ENCODE measurements at places on chromosomes 2 and 18.

DNA sequence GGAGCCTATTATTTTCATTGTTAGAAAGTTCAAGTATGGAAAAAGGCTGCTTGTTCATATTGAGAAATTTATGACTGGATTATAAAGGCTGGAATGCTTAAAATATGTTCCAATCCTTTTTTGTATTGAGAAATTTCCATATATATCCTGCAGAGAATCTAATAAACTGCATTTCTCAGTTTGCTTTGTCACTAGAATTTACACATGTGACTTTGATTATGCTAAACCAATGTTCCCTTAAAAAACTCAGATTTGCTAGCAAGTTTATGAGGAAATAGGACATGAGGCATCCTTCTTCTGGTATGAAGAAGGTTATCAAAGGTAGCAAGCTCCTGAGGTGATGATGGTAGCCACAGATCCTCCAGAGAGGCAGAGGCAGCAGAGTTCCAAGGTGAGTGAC is 29.2 kb upstream of the DSEL start:
- DNase-seq = no peak

DNA sequence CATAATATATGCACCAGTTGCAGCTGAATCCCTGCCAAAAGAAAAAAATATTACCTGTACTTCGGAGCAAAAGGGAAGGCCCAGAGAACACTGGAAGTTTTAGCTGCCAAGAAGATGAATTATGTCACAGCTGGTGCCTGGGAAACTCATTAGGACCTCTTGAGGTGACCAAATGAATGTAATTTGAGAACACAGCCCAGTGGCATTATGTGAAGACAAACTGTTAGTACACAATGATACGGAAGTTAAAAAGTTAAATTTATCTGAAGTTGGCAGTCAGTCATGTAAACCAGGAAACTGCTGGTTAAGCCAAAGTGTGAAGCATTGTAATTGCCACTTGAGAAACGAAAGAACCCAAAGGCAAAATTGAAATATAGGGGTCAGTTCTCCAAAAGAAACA is 80.7 kb downstream of the EML4 start:
- DNase-seq = no peak

GRCh38 chr18:70491734-70492348 is 203.0 kb downstream of the SOCS6 start:
- DNase-seq = peak; percentile 90

GRCh38 chr18:74430231-74430630 is 26.9 kb downstream of the DIPK1C start:
- DNase-seq = no peak

DNA sequence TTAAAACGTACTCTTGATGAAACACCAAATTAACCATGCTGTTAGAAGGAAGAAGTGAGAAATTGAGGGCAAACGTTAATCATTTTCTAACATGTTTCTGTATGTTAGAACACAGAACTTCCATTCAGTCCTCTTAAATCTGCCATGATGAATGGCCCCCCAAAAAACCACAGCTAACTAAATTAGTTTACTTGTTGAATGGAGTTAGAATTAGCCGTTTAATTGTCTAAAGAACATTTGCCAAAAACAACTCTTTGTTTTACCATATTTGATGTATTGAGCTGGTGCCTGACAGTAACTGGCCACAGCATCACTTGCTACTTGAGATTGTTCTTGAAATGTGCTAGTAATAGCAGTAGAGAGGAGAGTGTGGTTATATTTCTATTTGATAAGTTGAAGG is 12.7 kb downstream of the CCNYL1 start:
- DNase-seq = no peak

DNA sequence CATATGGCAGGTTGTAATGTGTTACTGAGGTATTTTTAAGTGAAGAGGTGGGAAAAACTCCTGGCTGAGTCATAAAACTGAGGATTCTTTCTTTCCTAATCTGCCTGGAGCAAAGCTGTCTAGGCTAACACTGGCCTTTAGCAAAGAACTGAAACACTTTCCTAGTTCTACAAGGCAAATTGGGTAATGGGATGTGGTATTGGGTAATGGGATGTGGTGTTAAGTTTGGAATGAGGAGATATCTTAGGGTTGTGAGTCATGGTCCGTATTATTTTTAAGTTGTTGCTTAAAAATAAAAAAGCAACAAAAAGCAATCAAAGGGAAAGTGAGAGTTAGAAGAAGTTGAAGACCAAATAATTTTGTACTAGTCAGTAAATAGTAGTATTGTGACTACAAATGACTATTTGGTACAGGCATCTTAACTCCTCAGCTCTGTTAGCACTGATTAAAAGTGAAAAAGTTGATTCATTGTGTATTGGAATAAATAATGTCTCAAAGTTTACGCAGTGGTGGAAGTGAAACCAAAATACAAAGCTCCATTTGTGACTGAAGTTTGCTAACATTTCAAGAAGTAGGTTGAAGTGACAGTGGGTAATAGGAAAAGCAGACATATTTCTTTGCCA is 216.8 kb downstream of the CAMKMT start:
- no peak for DNase-seq

GRCh38 chr2:152883951-152884487 is 165.6 kb downstream of the ARL6IP6 start:
- DNase-seq = no peak

GRCh38 chr18:47748847-47749599 is 181.4 kb downstream of the SMAD2 start:
- DNase-seq = peak; percentile 93

- no peak for DNase-seq
Observed at GRCh38 chr2:102334486-102334885, 21.1 kb upstream of the IL18R1 start.

GRCh38 chr2:227870710-227871374 is 589 bp upstream of the DAW1 start:
- no peak for DNase-seq

DNA sequence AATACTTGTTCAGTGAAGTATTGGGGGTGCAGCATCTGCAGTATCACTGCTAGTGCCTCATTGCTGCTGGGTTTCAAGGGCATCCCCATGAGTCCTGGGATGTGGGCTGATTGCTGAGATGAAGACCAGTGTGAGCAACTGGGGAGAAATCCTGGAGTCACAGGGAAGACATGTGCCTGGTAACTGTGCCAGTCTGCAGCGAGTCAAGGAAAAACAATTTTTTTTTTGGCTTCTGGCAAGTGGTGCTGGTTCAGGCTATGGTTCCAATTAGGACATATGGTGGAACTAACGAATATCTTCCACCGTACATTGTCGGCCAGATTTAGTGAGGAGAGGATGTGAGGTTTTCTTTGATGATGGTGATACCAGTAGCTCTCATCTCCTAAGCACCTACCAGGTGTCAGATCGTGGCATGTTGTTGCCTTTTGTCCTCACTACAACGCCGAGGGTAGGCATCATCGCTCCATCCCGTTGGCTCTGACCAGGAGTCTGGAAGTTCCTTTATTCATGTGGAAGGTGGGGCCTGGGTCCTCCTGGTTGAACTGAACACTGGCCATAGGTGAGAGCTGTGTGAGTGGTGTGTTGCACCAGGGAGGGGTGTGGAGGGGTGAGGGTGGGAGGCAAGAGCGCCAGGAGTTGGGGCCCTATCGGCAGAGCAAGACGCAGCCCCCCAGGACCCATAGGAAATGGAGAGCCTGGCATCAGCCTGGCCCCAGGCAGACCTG is 118.0 kb upstream of the HS6ST1 start:
- DNase-seq = peak; percentile 19

GRCh38 chr18:59667488-59667887 is 29.7 kb downstream of the CCBE1 start:
- no peak for DNase-seq
